Type B pancreatic cell (in vitro differentiated cells): ENCODE measurements at places on chromosomes 6 and 20. TPM values are rescaled to one million over a fixed set of nuclear protein-coding genes. Genes with fewer than 3 reads are reported as not detected.

PRR18 gene
- total RNA-seq, result 0.80 and 1.5 TPM in 2 replicates

PPP1R14C gene
- 12.6 and 19.2 TPM in 2 replicates for total RNA-seq

- DNase-seq, result no peak
Measured at GRCh38 chr20:59377842-59378241, 77.4 kb downstream of the EDN3 start.

FRS3 gene
- total RNA-seq, result 2.2 and 7.0 TPM in 2 replicates
